Hematopoietic multipotent progenitor cell treated with erythropoietin and hydrocortisone succinate and interleukin-3 and kit ligand, for 4 days (in vitro differentiated cells): ENCODE measurements at places on chromosomes 2 and 18.

- DNase-seq: no peak
These were observed 46.3 kb upstream of the SEMA4C start for GRCh38 chr2:96916156-96916630.

- no peak for DNase-seq
These were observed 244.3 kb upstream of the APCDD1 start for GRCh38 chr18:10210057-10210633.

- no peak for DNase-seq
These were observed 707.4 kb upstream of the CDH2 start for GRCh38 chr18:28884304-28884703.

GRCh38 chr2:181628590-181629585 is 28.0 kb downstream of the CERKL start:
- no peak for DNase-seq

DNA sequence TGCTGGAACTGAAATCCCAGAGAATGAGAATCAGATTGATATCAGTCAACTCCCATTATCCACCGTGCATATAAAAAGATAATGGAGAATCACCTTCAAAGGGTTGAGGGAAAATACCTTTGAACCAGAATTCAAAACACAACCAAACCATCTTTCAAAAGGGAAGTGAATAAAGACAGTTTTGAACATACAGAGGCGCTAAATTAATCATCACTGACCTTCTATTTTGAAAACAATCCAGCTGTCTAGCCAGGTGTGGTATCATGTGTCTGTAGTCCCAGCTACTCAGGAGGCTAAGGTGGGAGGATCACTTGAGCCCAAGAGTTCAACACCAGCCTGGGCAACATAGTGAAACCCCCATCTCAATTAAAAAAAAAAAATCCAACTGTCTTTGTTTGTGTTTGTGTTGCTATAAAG is 63.6 kb downstream of the TRABD2A start:
- no peak for DNase-seq
